ENCODE measurements at places on chromosomes 2 and 18.

GRCh38 chr2:31079665-31080064, 58.6 kb downstream of the GALNT14 start:
- no peak for DNase-seq

GRCh38 chr2:150689590-150689989, 202.1 kb upstream of the RND3 start:
- DNase-seq = no peak

- no peak for DNase-seq
Observed at GRCh38 chr2:231138699-231139098, 13.9 kb upstream of the HTR2B start.

- no peak for DNase-seq
Observed at GRCh38 chr2:144463266-144463665, 56.7 kb downstream of the ZEB2 start.

- no peak for DNase-seq
Observed at GRCh38 chr2:2036686-2037085, 292.4 kb upstream of the PXDN start.

DNA sequence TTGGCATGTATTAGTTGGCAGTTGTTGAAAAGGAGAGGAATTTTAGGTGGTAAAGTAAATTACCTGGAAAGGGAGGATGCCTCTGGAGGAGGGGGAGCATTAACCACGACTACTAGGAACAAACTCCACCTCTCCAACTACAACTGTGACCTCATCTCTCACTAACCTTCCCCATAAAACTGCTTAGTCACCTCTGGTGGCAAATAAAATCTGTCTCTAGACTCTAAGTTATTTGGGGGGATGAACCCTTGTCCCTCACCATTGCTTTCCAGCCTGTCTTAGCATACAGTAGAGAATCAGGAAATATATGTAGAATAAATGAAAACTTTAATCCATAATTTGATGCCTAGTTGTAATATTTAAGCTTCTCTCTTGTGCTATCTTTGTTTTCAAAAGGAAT, 27.6 kb upstream of the MYO1B start:
- DNase-seq = peak; percentile 73

DNA sequence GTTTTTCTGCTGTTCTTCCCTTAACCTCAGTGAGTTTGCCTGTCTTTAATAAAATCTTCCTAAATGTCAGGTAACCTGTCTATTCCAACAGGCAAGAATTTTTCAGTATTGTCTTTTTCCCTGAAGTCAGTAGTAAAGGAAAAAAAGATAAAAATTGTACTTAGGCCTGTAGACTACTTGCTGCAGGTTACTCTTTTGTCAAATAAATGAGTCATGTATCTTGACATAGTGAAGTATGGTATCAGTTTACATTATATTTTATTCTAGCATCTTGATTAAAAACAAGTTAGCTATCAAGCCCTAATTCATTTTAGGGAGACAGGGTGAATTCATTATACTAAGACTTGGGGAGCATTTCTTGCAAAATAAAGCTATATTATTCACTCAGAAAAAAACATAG, 59.8 kb downstream of the ITGA4 start:
- no peak for DNase-seq

DNA sequence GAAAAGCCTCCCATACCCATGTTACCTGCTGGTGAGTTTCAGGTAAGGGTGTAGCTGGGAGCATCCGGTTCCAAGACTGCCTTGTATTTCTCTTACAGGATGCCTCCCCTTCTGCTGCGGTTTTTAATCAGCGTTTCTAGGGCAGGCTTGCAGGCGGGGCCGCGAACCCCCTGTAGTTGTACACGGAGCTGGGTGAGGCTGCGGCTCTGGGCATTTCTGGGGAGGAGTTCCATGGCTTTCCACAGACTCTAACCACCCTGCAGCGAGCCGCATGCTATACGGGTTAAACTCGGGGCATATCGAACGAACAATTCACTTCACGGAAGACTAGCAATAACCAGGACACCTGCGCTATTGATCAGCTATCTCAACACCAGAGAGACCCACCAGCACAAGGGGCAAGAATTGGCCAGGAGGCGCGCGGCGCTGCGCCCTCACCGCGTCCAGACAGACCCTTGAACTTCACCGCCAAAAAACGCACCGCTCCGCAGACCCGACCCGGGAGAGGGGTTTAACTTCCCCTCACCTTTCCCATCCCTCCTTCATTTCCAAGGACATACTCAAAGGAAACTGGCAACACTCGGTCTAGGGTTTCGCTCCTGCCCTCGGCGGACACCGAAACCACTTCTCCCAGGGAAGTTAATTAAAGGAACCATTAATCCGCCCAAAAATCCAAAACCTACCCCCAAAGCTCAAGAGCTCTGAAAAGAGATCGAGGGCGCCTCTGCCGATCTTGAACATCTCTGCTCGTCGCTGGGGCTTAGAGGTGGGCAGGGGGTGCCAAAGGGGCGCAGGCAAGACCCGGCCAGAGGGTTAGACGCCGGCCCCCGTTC, 909 bp downstream of the TGFA start:
- no peak for DNase-seq

GRCh38 chr2:112118148-112118547, 20.0 kb upstream of the FBLN7 start:
- DNase-seq = no peak

All from astrocyte (in vitro differentiated cells and primary cell).